CD4-positive, alpha-beta T cell treated with Interleukin-17A for 1 hour (primary cell): ENCODE measurements at places on chromosomes 6 and 20.

DNA sequence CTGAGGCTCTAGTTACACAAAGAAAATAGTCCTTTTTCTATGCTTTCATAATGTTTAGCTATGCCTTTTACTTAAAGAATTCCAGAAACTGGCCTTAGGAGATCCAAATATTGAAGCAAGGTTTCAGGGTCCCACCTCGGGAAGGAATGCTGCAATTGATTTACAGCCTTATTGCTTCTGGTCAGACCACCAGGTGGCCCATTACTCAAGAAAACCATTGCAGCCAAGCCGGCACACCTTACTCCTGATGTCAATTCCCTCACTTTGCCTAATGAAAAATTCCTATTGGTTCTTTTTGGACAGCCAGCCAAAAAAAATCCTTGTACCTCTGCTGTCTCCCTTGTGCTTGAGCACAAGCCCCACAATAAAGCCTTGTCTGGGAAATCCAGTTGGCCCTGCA, 173.9 kb downstream of the LMBRD1 start:
- no peak for DNase-seq

- no peak for DNase-seq
Measured at GRCh38 chr6:158344534-158344933, 32.3 kb downstream of the TULP4 start.

GRCh38 chr6:14647357-14647756, 529.8 kb downstream of the CD83 start:
- DNase-seq, result no peak

- DNase-seq, result no peak
Measured at GRCh38 chr20:39263076-39263475, 300.9 kb downstream of the DHX35 start.

GRCh38 chr6:150028799-150029198, 3.5 kb upstream of the RAET1L start:
- DNase-seq, result no peak

GRCh38 chr20:6882561-6883291, 115.2 kb downstream of the BMP2 start:
- no peak for DNase-seq

DNA sequence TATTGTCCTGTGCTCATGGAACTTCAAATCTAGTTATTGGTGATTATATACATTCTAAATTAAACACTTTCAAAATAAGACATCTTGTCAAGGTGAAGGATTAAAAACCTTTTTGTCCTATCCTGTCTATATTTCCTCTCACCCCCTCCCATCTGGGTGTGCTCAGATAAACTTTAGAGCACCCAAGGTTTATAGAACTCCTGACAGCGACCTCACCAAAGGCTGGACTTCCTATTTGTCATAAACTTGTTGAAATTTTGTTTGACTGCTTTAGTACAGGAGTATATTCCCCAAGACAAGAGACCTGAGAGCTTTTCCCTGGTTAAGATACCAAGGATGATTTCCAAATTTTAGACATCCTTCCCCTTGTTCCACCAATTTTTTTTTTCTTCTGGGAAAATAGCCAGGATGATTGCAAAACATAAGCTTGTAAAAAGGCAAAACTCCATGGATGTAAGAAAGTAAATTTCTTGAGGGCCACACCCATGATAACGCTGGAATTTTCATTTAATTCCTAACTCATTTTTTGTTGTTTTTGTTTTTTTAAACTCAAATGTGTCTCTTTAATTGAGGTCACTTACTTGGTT, 33.0 kb downstream of the CARMIL1 start:
- no peak for DNase-seq

GRCh38 chr6:67642582-67642981, 992.5 kb upstream of the ADGRB3 start:
- no peak for DNase-seq

DNA sequence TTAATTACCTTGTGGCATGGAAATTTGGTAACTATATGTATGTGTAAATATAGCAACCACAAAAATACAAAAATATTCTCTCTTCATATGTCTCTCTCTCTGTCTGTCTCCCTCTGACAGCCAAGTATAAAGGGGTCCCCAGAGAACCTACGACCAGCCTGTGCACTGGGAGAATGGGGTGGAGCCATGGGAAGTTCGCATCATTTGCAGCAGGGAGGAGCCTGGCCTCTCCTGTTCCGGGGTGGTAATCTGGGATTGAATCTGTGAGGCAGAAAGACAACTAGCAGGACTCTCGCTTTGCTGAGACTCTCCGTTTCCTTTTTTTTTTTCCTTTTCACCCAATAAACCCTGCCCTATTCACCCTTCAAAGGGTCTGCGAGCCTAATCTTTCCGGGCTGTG, 1109.1 kb downstream of the HACE1 start:
- DNase-seq, result no peak

GRCh38 chr6:124795643-124796463, 166.4 kb upstream of the RNF217 start:
- no peak for DNase-seq

GRCh38 chr6:135008072-135008940, 46.3 kb downstream of the HBS1L start:
- no peak for DNase-seq
